ENCODE measurements at places on chromosomes 5 and 9.

- DNase-seq, result no peak
Observed at GRCh38 chr9:110153431-110153830, 54.5 kb downstream of the C9orf152 start.

DNA sequence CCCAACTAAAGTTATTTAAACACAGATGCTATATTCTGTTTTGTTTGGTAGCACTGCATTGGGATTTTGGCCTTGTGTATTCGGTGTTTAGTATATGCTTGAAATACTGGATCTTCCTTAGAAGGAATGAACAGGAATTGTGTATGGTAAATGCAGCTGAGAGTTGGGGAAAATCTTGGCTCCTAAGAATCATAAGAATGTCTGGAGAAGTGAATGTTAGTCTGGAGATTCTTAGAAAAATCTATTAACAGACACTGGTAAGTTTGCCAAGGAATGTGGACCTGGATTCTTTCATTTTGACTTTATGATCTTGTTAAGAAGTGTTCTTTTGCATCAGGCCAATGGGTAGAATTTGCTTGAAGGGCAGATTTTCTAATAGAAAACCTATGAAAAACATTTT, 38.9 kb downstream of the SNX30 start:
- DNase-seq, result peak; percentile 78

- DNase-seq, result peak; percentile 97
Observed at GRCh38 chr5:128083033-128083810, at the start of gene SLC12A2. SLC12A2 (plus strand) TSS chr5:128083766; CDS start chr5:128083955, 189 bp downstream.

DNA sequence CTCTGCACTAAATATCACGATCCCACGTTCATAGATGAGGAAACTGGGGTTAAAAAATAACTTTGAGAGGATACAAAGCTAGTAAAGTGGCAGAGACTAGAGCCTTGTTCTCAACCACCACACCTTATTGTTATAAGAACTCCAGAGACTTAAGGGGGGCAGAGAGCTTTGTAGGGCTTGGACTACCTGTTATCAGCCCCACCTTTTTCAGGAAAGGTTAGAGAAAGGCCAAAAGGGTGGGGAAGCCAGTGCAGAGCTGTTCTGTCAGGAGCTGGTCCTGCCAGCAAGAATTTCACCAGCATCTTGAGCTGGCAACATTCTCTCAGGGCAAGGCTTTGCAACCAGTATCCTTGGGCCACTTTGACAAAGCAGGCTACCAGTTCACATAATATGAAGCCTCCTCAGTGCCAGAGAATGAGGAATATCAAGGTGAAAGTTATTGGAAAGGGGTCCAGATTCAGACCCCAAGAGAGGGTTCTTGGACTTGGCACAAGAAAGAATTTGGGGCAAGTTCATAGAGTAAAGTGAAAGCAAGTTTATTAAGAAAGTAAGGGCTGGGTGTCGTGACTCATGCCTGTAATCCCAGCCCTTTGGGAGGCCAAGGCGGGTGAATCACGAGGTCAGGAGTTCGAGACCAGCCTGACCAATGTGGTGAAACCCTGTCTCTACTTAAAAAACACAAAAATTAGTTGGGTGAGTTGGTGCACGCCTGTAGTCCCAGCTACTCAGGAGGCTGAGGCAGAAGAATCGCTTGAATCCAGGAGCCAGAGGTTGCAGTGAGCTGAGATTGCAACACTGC, 66.2 kb upstream of the CLINT1 start:
- no peak for DNase-seq

GRCh38 chr5:14206028-14206725, 63.0 kb downstream of the TRIO start:
- DNase-seq, result peak; percentile 59

GRCh38 chr5:134736173-134736812, 2.1 kb upstream of the CAMLG start:
- DNase-seq, result no peak

- DNase-seq, result peak; percentile 66
Observed at GRCh38 chr9:15400281-15400941, 22.3 kb upstream of the SNAPC3 start.

- DNase-seq, result no peak
Observed at GRCh38 chr5:56638061-56638621, 177.2 kb upstream of the MAP3K1 start.

DNA sequence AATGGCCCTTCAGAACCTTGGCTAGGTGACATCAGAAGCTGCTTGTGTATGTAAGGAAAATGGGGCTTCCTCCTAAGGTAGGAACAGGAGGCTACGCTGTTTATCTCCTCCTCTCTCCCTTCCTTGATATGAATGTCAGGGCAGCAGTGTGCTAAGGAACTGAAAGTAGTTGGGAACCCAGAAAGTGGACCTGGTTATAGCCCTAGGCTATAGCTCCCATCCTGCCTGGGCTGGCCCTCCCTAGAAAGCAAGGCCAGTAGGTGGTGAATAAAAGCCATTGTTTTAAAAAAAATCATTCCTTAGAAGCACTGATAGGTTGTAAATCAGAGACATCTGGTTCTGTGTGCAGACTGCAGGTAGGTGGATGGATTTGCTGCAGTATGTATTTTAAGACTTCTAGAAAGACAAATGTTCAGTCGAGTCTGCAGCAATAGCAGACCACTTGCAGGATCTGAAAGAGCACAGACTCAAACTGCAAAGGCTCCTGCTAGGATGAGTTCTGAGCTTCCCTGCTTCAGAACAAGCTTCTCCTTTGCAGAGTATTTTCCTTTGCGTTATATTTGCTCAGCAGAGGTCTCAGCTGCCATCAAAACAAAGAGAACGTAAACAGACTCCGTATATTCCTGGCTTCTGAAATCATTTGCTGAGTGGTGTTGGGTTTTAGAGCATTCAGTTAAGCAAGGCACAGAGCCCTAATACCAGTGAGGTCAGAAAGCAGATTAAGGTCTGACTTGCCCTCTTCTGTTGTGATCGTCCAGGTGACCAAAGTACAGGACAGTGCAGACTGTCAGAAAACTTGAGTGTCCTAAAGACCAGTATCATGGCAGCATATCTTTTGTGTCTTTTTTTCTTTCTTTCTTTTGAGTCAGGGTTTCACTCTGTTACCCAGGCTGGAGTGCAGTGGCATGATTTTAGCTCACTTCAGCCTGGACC, 20.1 kb upstream of the CFAP157 start:
- DNase-seq, result no peak

All from fibroblast of skin of back (primary cell).